Bronchial epithelial cell (primary cell): ENCODE measurements at places on chromosomes 5 and 9. TPM values are rescaled to one million over a fixed set of nuclear protein-coding genes. Genes with fewer than 3 reads are reported as not detected.

GRCh38 chr9:125989524-125990180 lies 242.5 kb downstream of the PBX3 start:
- no peak for DNase-seq

DNA sequence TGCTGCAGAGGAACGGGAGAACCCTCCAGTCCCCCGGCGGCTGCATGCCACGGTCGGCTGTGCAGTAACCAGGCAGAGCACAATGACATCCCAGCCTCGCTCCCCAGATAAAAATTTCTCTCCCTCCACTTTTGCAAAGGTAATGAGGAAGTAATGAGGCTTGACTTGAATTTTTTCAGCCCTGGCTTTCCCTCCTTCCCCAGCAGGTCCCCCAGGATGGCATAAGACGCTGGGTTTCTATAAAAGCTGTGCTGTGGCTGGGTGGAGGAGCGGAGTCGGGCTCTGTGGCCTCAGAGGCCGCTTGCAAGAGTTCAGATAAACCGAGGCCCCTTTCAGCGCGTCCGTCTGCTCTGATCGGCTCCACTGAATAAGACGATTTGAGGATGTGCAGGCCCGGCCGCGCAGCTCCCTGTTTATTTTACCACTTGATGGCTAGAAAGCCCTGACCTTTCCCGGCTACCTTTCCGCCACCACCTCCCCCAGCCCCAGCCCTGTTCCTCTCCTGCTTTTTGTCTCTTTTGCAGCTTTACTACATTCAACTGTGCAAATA lies 351.9 kb upstream of the IRX2 start:
- no peak for DNase-seq

GRCh38 chr9:112841261-112841660 lies 49.4 kb downstream of the SLC46A2 start:
- no peak for DNase-seq

DNA sequence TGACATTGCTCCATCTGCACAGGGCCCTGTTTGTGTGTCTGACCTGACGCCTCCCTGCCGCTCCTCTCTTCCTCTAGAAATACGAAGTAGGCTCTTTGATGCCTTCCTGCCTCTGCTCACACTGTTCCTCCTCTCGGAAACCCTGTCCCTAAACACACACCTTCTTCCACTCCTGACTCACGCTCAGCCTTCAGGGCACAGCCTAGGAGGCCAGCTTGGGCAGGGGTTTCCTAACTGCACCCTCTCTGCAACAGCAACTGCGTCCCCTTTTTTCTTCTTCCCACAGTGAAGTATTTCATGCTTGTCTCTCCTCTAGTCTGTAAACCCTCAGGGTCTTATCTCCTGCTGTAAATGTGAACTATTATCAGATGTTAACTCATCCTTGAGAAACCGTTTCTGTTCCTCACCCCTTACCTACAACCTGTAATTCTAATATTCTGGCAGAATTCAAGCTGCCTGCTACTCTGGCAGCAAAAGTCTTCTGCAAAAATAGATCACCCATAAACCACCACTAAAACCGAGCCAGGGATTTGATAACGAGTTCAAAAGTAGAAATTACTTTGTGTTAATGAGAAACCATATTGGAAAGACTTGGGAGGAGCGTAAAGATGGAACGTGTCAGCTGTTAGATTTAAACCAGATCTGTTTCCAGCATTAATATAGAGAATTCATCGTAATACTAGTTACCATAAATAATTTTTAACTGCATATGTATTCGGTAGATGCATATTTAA lies 100.2 kb downstream of the DAPK1 start:
- no peak for DNase-seq

GRCh38 chr9:80492221-80492620 lies 920.5 kb downstream of the TLE4 start:
- DNase-seq: peak; percentile 13

- no peak for DNase-seq
Observed at GRCh38 chr5:178602752-178603151, 12.6 kb upstream of the COL23A1 start.

GRCh38 chr9:96519095-96519494 lies 69.1 kb downstream of the HABP4 start:
- DNase-seq: no peak

- no peak for DNase-seq
Observed at GRCh38 chr5:153968761-153969562, 69.7 kb downstream of the FAM114A2 start.

DNA sequence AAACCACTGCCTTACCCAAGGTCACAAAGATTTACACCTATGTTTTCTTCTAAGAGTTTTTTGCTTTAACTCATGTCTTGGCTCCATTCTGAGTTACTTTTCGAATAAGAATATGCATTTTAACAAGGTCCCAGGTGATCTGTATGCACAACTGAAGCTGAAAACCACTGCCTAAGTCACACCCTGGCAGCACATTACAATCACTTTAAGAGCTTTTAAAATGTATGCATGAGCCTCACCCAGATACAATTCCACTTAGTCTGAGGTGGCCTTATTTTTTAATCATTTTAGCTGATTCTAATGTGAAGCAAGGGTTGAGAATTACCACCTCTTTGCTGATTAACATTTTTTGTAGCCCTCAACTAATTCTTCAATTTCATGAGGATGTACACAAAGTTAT lies 29.5 kb downstream of the IDNK start:
- DNase-seq: no peak

DNA sequence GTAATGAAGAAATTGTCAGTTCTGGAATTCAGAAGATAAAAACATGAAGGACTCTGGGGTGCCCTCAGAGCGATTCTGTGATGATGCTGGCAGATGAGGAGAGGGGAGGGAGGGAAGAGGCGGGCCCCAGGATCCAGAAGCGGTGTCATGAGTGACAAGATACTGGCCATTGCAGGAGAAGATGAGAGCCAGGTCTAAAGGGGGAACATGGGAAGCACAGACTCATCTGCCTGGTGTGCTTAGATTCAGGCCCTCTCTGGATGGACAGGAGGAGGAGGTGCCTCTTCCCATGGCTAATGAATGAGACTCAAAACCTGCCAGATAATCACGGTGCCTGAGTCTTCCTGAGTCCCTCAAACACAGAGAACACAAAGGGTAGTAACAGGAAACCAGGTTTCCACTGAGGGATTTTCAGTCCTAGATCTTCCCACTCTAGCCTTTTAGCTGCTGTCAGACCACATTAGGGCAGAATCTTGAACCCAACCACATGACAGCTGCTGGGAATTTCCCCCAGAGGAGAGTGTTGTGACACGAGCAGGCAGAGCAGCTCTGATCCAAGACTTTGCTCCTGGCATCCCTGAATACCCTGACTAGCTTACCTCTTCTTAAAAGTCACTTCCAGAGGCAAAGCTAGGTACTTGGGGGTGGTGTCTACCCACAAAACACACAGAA lies 28.2 kb upstream of the HSPA9 start:
- peak; percentile 39 for DNase-seq

DNA sequence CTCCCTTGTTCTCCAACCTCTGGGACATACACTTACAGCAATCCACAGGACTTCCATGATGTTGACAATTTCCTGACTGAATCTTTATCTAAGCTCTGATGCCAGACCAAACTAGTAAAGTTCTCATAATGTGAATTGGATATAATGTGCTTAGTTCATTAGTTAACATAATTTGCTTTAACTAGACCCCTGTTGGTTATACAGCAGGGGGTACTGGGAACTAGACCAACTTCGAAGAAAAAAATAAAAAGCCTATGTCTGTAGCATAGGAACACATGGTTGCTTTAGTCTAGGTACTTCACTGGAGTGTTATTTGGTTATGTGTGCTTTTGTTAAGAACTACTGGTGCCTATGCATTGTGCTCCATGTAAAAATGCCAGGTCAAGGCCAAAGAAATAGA lies 173.8 kb downstream of the ADAMTS6 start:
- no peak for DNase-seq

- peak; percentile 100 for DNase-seq
Observed at GRCh38 chr5:149485655-149486615, 65.3 kb downstream of the CSNK1A1 start.

GRCh38 chr9:124452326-124452725 lies 2.1 kb downstream of the ADGRD2 start:
- no peak for DNase-seq

DNA sequence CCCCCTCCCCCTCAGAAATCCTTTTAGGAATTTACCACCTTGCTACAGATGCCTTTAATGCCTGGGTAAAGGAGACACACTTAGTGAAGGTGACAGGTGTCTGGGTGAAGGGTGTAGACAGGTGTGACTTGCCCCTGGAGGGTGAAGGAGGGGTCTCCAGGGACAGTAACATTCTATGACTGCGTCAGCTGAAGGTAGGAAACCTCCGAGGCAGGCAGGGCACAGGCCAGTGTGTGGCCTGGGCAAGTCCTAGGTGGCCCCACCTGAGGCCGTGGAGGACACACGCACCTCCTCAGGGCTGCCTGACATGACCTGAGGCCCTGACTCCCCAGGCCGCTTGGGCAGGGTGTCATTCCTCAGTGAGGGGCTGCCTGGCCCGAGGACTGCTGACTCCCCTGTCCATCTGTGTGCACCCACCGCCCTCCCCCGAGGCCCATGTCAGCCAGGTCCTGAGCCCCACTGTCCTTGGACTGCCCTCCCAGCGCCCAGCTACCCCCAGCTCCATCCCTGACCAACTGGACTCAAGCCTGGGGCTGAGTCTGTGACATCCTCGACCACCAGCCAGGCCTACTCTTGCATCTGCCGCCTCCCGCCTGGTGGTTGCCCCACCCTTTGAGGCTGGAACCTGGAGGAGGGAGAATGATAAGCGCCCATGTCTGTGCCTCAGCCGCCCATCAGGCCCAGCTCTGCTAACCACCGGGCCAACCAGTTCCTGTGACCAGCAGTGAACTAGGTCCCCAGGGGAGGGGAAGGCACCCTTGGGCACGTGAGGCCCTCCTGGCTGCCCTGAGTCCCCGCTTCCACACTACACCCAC lies 18.4 kb downstream of the CARD19 start:
- no peak for DNase-seq

DNA sequence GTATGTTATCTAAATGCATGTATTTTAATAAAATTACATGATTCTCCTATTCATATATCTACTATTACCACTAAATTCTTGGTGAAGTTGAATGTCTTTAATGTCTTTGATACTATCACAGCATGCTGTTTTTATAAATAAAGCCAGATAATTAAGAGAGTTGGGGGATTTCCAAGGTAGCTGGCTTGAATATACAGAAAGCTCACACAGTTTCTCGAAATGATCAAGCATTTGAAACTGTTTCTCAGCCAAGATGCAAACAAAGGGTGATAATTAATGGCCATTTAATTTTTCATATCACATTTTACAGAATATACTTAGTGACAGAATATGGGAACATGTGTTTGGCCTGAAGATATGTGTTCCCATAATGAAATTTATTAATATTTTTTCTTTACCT lies 145.6 kb upstream of the CDH12 start:
- no peak for DNase-seq

DNA sequence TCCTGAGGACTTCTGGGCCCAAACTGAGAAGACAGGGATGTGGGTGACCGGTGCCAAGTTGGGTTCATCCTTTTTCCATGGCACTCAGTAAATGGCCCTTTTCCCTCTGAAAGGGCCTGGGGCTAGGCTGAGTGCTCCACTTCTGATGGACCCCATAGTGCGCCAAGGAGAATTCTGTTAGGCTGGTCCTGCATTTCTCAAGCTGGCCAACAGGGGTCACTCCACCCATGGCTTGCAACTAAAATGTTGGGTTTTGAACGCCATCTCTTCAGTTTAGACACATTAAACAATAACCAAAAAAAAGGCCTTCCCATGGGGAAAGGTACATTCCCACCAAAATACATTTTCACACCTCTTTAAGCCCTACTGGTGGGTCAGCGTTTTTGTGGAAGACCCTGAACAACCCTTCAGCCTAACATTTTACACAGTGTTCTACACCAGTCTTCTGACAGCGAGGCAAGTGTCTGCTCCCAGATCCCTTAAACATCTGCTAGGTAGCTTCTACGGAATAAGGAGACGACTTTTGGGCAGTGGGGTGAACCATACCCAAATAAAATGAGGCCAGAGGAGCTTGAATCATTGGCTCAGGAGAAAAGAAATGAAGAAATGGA lies 27.3 kb downstream of the CNTFR start:
- DNase-seq: no peak

DNA sequence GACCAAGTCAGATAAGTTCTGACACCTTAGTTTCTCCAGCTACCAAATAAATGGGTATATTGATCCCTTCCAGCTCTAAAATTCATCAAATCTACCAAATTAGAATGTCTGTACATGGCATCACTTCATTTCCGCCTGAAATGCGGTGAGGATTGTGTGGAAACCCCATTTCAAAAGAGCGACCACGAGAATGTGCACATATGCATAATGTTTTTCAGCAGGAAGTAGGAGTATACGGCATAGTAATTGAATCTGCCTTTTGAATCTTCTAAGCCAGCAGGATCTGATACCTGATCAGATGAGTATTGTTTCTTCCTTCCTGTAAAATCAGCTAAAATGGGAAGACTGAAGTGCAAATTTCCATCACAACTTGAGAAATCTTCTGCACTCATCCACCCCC lies 418.6 kb downstream of the TMEM38B start:
- no peak for DNase-seq

GRCh38 chr5:33267801-33268200 lies 173.0 kb upstream of the TARS1 start:
- no peak for DNase-seq

DNA sequence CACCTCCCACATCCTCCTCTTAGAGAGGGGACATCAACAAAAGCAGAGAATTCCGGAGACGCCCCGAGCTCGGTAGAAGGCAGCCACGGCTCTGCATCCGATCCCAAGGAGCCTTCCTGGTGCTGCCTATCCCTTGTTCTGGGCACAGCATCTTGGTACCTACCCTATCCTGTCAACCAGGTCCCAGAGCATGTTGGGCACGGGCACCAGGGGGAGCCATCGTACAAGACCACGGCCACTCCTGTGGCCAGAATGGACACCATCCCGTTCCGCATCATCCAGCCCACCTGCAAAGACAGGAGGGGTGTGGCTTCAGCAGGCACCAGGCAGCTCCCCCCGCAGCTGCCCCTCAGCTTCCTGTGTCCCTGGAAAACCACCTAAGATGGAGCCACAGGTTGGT lies 62.7 kb upstream of the ZNF354A start:
- peak; percentile 29 for DNase-seq

- DNase-seq: no peak
Observed at GRCh38 chr9:16029046-16029615, 476.3 kb downstream of the CCDC171 start.

PCA3 gene
- total RNA-seq: not detected in 2 replicates

IL7R gene
- 0.26 TPM in 1 of 2 replicates, not detected in the other for total RNA-seq

SPATA31E1 gene
- total RNA-seq: not detected in 2 replicates

PRDM9 gene
- under 0.01 TPM in 1 of 2 replicates, not detected in the other for total RNA-seq

SHB gene
- total RNA-seq: 14.5 and 16.6 TPM in 2 replicates

PCDHGB1 gene
- total RNA-seq: under 0.01 and 0.26 TPM in 2 replicates

LCN15 gene
- total RNA-seq: not detected in 2 replicates

PTGR1 gene
- 67.9 and 70.4 TPM in 2 replicates for total RNA-seq
